ENCODE measurements at places on chromosomes 4 and X. TPM values are rescaled to one million over a fixed set of nuclear protein-coding genes. Genes with fewer than 3 reads are reported as not detected.

DNA sequence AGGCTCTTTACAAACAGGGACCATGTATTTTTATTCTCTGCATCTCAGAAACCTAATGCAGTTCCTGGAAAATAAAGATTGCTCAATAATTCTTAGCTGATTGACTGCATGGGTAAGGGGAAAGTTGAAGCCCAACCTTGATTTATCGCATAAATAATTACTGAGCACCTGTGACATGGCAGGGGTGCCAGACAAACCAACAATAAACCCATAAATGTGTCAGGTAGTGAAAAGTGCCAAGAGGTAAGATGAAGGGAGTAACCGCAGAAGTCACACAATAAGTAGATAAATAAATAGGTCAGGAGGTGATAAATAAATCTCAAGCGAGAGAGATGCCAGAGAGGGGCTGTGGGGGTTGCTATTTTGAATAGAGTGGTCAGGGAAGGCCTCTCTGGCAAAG lies 20.1 kb upstream of the AP1S2 start:
- DNase-seq = no peak

Gene SH3RF1
- total RNA-seq = 27.3 TPM

DNA sequence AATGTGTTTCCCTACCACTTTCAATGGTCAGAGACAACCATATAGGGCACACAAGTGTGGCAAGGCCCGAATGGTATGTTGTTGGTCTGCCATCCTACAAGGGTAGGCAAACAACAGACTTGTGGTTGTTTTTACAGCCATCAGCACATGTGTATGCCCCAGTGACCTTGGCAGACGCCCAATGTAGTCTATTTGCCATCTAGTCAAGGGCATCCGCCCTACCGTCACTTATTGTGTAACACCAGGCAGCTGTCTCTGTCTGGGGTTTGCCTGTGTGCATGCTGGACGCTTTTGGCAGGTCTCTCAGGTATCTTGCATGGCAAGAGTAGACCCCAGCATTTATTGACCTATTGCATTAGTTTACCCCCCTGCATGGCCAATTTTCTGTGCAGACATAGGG lies 1145.5 kb upstream of the POU3F4 start:
- no peak for DNase-seq

DNA sequence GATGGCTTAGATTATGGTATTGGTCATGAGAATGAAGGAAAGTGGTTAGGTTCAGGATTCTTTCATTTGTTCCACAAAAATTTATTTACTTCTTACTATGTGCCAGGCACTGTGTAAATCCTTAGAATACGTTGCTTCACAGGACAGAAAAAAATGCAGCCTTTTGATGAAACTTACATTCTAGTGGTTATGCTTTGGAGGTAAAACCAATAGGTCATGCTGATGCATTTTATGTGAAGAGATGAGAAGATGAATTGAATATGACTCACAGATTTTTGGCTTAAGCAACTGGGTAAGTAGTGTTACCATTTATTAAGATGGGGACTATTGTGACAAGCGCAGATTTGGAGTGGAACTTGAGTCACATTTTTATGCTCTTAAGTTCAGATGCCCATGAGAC lies 165.3 kb downstream of the GLRA2 start:
- DNase-seq = no peak

Gene PROM1
- not detected for total RNA-seq

Gene PDE6B
- 3.4 TPM for total RNA-seq

DNA sequence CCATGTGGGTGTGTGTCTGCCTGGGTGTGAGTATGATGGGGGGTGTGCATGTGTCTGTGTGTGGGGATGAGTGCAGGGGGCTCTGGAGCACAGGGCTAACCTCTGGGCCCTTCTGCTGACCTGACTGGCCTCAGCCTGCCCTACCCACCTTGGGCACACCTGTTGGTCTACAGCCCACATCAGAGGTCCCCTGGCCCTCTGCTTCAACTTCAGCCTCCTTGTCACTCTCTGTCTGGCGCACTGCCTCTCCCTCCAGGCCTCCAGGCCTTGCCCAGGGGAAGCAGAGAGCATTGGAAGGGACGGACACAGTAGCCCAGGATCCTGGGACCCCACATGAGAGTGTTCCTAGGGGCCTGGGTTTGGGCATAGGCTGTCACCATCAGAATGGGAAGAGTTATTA lies 115.4 kb downstream of the EFNB1 start:
- no peak for DNase-seq

DNA sequence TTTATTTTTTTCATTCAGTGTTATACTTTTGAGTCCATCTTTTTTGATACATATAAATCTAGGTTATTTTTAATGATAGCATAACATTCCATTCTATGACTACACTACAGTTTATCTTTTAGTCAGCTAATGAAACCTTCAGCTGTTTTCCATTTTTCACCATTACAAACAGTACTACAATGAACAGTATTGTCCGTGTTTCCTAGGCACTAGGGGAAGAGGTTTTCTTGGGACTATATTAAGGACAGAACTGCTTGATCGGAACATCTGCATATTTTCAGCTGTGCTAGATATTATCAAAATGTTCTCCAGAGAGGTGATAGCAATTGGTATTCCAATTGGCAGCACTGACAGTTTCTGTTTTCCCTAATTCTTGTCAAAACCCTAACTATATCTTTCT lies 44.3 kb upstream of the HCCS start:
- no peak for DNase-seq

- no peak for DNase-seq
These were observed 128.0 kb upstream of the SLC4A4 start for GRCh38 chr4:71210823-71211222.

All from omental fat pad (tissue), 4 donors.